ENCODE measurements at places on chromosomes 5 and 9. TPM values are rescaled to one million over a fixed set of nuclear protein-coding genes. Genes with fewer than 3 reads are reported as not detected.

Gene OR13C3
- total RNA-seq, result not detected

Gene CARTPT
- total RNA-seq, result not detected

Gene GARIN3
- total RNA-seq, result not detected

Gene FGD3
- not detected for total RNA-seq

Gene FCN2
- total RNA-seq, result not detected

Gene ATG10
- 3.4 TPM for total RNA-seq

Gene PKD2L2
- total RNA-seq, result not detected

Gene ANGPTL2
- total RNA-seq, result 7.8 TPM

Gene GABBR2
- 2.6 TPM for total RNA-seq

Gene DOCK8
- 5.5 TPM for total RNA-seq

Gene PRLR
- total RNA-seq, result not detected

Gene PRELID1
- 80.0 TPM for total RNA-seq

Gene PDE8B
- total RNA-seq, result 0.11 TPM

Gene IL4
- total RNA-seq, result not detected

Gene PCDHGC4
- 0.65 TPM for total RNA-seq

Gene KIF12
- total RNA-seq, result not detected

Gene PLCXD3
- not detected for total RNA-seq

Gene PPP3R2
- total RNA-seq, result not detected

Gene CRB2
- not detected for total RNA-seq

Gene LCN12
- total RNA-seq, result 0.11 TPM

Gene PCDHGA10
- 5.2 TPM for total RNA-seq

Gene ENTPD2
- not detected for total RNA-seq

Gene PRSS3
- total RNA-seq, result 1.1 TPM

Gene C9
- 0.11 TPM for total RNA-seq

Gene SELENOP
- 409 TPM for total RNA-seq

Gene CCDC112
- total RNA-seq, result 5.1 TPM

Gene DEPDC1B
- total RNA-seq, result 1.6 TPM

Gene BTNL8
- total RNA-seq, result 0.09 TPM

Gene ACSL6
- 0.65 TPM for total RNA-seq

Gene LAMC3
- total RNA-seq, result 1.5 TPM

Gene SLC45A2
- 0.11 TPM for total RNA-seq

Gene ROR2
- not detected for total RNA-seq

Gene SPINK4
- not detected for total RNA-seq

Gene LECT2
- total RNA-seq, result not detected

Gene SAP30L
- total RNA-seq, result 29.2 TPM

Gene SMIM32
- total RNA-seq, result not detected

Gene RGS7BP
- total RNA-seq, result not detected

Gene FAM78A
- total RNA-seq, result 3.7 TPM

Gene CAMK4
- total RNA-seq, result 0.33 TPM

Gene TLR4
- total RNA-seq, result 124 TPM

Gene CTXN3
- total RNA-seq, result not detected

Gene SAXO1
- total RNA-seq, result not detected

Gene SNCAIP
- total RNA-seq, result 8.9 TPM

Gene GAS1
- 2.4 TPM for total RNA-seq

Gene PIGO
- 7.2 TPM for total RNA-seq

Gene ODF2
- total RNA-seq, result 22.6 TPM

Gene C5orf52
- total RNA-seq, result not detected

Gene PCA3
- total RNA-seq, result 0.11 TPM

Gene STPG3
- total RNA-seq, result not detected

Gene MCTP1
- 43.4 TPM for total RNA-seq

Gene PTCD2
- 3.6 TPM for total RNA-seq
